NCI-H1436 treated with DMSO at 0.1 percent for 48 hours (cell line): ENCODE measurements at places on chromosomes 11 and 22.

- DNase-seq = no peak
These were observed 98.8 kb downstream of the SNX19 start for GRCh38 chr11:130817330-130817944.

GRCh38 chr11:46249103-46249937 is 28.1 kb upstream of the CREB3L1 start:
- DNase-seq = no peak

GRCh38 chr22:35418088-35418487 is 18.1 kb downstream of the MCM5 start:
- no peak for DNase-seq

DNA sequence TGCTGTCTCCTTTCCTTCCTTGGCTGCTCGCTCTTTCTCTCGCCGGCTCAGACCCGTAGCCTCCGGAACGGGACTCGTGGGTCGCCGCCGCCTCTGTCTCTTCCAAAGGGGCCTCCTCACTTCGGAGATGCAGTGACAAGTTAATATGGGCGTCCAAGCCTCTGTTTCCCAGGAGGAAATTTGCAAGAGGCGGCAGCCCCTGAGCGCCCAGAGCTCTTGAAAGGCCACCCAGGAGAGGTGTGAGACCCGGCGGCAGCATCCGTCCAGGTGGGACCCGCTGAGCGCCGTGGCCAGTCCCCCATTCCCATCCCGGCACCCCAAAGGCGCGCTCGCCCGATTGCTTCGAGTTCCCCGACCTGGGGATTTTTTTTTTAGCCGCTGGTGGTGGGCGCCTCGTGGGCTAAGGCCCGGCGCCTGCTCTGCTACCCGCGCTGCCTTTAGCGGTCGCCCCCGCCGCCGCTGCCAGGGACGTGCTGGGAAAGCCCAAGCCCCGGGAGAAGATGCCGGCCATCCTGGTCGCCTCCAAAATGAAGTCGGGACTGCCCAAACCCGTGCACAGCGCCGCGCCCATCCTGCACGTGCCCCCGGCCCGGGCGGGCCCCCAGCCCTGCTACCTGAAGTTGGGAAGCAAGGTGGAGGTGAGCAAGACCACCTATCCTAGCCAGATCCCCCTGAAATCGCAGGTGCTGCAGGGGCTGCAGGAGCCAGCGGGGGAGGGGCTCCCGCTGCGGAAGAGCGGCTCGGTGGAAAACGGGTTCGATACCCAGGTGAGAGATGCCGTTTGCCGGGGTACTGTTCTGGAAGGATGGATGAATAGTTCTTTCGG is 772 bp downstream of the NAV2 start:
- no peak for DNase-seq

DNA sequence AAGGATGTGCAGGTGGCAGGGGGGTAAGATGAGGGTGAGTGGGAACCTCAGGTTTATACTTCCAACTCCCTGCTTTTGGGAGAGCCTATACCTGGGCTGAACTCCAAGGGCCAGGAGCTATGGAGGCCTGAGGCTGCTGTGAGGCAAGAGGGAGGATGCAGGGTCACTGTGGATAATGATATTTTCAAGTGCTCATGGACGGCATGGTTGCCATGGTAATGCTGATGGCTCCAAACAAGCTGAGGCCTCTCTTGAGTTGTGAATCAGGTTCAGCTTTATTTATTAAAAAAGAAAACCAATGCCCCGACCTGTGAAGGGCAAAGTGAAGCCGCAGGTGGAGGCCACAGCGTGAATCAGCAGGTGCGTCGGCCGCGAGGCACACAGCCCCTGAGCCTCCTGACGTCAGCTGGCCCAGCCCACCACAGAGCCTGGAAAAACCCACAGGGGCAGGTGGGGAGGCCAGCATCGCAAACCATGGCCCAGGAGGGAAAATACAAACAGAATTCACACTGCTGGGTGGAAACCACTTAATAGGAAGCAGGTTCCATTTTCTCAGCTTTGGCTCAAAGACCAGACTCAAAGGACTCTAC is 17.4 kb upstream of the CREB3L1 start:
- DNase-seq = no peak

GRCh38 chr11:113564527-113565130 is 89.4 kb upstream of the DRD2 start:
- DNase-seq = no peak

DNA sequence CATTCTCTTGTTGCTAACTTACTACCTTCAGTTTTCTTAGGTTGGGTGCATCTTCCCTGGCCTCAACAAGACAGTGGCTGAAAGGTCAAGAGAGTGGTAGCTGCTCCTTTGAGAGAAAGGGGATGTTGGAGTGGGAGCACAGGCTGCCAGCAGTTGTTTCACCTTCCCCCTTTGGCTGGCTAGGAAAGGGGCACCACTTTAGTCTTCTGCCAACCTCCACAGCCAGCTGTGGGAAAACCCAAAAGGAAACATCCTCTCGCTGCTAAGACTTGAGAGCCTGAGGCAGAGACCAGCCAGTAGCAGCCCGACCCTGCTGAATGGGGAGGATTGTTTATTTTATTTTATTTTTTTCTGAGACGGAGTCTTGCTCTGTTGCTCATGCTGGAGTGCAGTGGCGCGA is 34.4 kb downstream of the MARK2 start:
- no peak for DNase-seq

- DNase-seq = no peak
These were observed 22.7 kb upstream of the PARVG start for GRCh38 chr22:44157916-44158618.

GRCh38 chr22:35960854-35961253 is 67.8 kb downstream of the RBFOX2 start:
- no peak for DNase-seq

DNA sequence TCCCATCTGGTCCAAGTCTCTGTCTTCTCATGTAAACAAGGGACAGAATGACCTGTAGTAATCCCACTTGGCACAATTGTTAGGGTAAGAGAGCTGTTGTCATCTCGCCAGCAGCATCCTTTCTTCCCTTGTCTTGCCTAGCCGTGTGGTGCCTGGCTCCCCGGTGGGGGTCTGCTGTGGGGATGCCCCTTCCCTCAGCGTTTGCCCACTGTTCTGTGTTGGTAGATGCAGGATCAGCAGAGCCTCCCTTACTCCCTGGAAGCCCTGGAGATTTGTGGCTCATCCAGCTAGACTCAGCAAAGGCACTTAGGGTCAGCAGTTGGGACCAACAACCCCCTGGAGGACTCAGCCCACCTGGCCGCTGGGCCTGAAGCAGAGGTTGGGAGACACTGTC is 13.0 kb downstream of the ACO2 start:
- DNase-seq = no peak

DNA sequence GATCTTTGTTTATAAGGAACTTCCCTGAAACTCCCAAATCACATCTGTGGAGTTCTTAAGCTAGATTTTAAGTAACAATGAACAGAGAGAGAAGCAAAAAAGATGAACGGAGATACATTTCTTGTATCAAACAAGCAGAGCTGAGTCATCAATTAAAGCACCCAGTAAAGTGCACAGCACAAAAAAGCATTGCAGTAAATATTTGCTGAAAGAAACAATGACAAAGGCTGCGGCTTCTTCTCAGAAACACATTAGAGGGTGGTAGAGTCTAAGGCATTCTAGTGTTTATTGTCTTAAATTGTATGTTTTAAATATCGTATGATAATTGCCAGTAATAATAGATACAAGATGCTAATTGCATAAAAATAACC is 941.6 kb upstream of the CHORDC1 start:
- DNase-seq = no peak

- DNase-seq = no peak
These were observed 55.2 kb upstream of the MPEG1 start for GRCh38 chr11:59267736-59268475.

- DNase-seq = no peak
These were observed 126.8 kb downstream of the CTNND1 start for GRCh38 chr11:57888386-57888785.

DNA sequence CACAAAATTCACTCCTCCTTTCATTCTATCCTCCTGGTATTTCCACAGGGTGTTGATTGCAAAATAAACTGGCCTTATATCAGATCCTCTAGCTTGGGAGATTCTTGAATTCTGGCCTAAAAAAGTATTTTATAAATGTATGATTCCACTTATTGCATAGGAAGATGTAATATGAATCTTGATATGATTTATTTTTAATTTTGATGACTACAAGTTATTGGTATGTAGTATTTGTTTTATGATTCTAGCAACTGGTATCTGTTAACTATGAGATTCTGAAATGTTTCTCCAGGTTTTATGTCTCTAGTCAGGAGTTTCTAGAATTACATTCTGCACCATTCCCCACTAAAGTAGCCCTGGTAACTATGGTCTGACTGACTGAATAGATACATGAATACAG is 373.9 kb upstream of the C11orf87 start:
- no peak for DNase-seq

DNA sequence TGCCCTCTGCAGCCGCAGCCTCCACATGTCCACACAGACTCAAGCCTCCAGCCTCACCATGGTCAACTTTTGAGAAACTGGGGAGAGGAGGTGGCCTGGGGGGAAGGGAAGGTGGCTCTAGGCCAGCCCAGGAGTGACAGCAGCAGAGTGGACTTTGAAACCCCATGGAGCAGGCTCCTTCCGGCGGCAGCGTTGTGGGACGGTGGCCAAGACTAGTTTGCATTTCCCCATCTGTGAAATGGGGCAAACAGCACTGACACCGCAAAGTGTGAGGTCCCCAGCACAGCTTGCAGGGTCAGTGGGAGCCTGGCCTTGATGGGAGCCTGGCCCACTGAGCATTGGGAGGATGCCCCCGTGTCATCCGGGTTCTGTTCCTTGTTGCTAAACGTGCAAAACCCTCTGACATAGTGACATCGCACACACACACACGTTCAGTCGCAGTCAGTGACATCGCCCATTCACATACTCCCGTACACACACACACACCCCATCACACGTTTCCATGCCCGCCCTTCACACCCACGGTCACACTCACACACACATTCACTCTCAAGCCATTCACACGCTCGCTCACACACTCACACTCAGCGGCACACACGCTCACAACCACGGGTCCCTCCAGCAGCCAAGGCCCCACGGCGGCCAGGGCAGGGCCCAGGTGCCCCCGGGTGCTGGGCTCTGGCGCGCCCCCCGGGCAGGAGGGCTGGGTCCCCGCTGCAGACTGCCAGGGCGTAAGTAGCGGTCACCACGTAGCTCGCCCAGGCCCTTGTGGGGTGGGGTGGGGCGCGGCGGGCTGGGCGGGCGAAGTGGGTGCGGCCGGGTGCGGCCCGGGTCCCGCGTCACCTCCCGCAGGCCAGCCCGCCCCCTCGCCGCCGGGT is 585 bp downstream of the CYB5R3 start:
- DNase-seq = no peak

DNA sequence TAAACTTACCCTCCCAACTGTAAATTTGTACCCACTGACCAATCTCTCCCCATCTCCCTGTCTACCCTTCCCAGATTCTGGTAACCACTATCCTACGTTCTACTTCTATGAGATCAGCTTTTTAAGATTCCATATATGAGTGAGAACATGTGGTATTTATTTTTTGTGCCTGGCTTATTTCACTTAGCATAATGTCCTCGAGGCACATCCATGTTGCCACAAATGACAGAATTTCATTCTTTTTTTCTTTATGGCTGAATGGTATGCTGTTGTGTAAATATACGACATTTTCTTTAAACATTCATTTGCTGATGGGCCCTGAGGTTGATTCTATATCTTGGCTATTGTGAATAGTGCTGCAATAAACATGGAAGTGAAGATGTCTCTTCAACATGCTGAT is 74.7 kb upstream of the RRM1 start:
- DNase-seq = no peak

GRCh38 chr22:33579448-33580093 is 340.7 kb downstream of the LARGE1 start:
- no peak for DNase-seq

DNA sequence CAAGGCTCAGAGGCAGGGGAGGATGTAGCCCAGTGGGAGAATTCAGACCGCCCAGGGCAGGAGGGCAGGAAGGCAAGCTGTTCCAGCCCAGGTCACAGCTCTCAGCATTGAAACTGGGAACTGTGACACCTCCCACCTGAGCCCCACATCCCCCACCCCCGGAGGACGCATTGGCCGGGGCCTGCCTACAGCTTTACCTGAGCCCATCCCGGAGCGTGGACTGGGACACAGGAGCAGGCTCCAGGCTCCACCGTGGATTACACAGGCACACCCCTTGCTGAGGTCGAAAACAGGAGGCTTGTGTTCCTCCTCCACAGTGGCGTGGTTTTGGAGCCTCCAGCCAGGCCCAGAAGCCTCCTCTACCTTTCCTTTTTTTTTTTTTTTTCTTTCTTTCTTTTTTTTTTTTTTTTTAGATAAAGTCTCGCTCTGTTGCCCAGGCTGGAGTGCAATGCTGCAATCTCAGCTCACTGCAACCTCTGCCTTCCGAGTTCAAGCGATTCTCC is 9.1 kb upstream of the PGA3 start:
- no peak for DNase-seq

DNA sequence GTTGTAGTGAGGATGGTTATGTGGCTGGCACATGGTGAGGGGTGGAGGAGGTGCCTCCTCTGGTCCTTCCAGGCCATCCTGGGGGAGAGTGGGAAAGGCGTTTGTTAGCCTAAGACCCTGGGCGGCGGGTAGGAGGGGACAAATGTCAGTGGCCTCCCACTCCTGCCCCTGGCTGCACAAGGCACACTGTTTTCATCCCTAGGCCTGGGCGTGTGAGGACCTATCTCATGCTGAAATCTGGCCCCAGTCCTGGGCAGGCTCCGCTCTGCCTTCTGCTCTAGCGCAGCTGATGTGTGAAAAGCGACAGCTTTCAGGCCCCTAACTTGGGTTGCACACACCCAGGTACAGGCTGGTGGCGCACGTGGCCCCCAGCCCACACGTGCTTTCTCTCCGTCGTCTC is 32.1 kb downstream of the DAGLA start:
- DNase-seq = no peak

- no peak for DNase-seq
These were observed 111.2 kb downstream of the SLC1A2 start for GRCh38 chr11:35308157-35308556.

- DNase-seq = no peak
These were observed 2.1 kb downstream of the INPPL1 start for GRCh38 chr11:72226701-72227100.

- no peak for DNase-seq
These were observed 110.6 kb upstream of the NECTIN1 start for GRCh38 chr11:119839476-119840133.

GRCh38 chr11:17753641-17754040 is 19.1 kb downstream of the KCNC1 start:
- DNase-seq = no peak

DNA sequence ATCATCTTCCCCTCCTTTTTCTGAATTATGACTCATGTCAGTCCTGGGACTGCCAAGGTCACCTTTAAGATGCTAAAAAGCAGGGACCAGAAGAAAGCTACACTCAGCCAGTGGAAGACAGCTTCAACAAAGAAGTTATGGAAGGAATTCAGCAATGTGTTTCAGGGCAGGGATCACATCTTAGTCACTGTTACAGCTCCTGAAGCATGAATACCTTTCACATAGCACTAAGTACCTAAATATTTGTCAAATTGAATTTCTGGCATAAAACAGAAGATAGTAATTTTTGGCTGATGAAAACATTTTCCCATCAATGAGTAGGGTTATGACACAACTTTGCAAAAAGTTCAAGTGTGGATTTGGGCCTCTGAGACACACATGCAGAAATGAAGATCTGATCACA is 5.2 kb downstream of the DDB1 start:
- no peak for DNase-seq
